Right forelimb (tissue), 1 donor: ENCODE measurements at places on chromosomes 3 and 15.

- no peak for DNase-seq
These were observed 40.0 kb downstream of the ZNF589 start for GRCh38 chr3:48280881-48281280.

DNA sequence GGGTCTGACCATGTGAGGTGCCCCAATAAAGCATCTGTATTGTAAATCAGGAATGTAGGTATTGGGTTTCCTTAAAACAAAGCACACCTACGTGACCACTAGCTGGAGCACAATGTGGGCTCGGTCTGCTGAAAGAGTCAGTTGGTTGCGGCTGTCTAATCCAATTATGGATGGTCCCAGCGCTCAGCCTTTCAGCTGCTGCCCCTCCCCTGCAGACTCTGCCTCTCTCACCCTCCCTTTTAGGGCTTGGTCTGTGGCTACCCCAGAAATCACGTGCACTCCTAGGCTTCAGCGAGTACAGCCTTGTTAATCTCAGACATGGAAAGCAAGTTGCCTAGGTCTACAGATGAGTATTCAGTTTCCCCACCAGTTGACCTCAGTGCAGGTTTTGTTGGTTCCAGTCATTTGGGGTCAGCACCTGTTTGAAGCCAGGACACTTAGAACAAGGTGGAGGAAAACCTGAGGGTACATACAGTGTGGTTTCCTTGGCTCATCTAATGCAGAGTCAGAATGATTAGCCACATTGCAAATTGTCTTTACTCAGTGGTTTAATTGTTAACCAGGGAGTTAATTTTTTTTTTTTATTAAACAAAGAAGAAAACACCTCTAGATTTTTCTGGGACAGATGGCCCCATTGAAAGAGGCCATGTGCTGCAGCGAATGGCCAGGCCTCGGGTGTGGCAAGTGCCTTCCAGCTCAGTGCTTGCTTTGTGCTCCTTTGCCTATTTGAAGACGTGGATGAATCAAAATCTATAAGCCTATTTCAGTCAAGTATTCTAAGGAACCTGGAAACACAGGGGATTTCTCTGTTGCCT lies 137.7 kb downstream of the IGF1R start:
- no peak for DNase-seq

GRCh38 chr3:13150624-13151023 lies 77.4 kb upstream of the IQSEC1 start:
- no peak for DNase-seq

DNA sequence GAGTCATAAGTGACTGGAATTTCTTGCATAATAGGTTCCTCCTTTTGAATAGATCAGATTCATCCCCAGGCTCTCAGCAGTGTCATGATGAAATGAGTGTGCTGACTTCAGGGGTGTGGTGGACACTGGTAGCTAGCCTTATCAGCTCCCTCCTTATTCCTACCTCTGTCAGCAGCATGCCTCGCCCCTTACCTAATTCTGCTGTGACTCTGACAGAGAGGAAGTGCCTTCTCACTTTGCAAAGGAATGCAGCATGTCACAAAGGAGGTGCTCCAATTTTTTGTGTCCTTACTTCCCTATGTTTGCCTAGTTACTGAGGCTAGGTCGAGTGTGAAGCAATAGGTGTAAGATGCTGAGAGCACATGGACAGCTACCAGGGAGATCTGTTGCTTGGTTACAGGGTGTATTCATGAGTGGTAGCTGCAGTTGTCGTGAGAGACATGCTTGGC lies 90.6 kb downstream of the TNFAIP8L3 start:
- no peak for DNase-seq

DNA sequence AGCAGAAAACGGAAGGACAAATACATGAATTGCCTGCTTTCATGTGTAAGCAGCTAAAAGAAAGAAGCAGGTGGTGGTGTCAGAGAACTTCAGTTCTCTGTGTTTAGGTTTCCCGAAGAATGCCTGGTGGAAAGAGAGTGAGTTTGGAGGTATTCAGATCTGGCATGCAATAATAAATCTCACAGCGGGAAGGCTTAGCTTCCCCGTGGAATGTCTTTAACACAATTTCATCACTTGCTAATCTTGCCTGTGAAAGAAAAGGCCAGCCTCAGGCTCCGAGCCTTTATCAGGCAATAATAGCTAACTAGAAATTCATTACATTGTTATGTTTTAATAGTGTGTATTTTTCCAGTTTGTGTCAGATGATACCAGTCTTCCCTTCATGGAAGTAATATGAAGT lies 220.3 kb downstream of the PDZRN3 start:
- no peak for DNase-seq

DNA sequence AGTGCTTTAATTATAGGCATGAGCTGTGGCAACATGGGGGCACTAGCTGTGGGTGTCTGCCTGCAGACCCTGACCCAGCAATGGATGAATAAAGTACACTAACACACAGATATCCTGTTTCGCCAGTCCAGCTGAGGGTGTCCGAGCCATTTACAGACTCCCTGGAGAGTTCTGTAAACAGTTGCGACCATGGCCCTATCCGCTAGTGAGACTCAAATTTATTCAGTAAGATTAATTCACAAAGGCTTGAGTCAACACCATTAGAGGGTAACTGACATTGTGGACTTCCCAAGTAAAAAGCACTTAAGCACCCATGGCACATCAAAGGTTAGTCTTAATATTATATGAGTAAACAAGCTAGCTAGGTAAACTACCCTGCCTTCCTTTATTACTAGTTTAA lies 161.6 kb downstream of the TBL1XR1 start:
- no peak for DNase-seq

GRCh38 chr3:155420881-155421486 lies 127.5 kb upstream of the STRIT1 start:
- no peak for DNase-seq

GRCh38 chr3:104974316-104974715 lies 392.4 kb upstream of the ALCAM start:
- DNase-seq, result no peak

GRCh38 chr15:35450492-35450891 lies 95.5 kb downstream of the DPH6 start:
- no peak for DNase-seq
